ENCODE measurements at places on chromosomes 11 and 22.

GRCh38 chr11:76102802-76103201 is 103.5 kb downstream of the WNT11 start:
- H3K27me3 ChIP-seq = no peaks in the 10 kb centered on the region
- H3K4me1 ChIP-seq = no peaks in the 10 kb centered on the region
- no peak overlapping the region for H3K27ac ChIP-seq
- DNase-seq = no peak
- no peaks in the 10 kb centered on the region for H3K36me3 ChIP-seq

DNA sequence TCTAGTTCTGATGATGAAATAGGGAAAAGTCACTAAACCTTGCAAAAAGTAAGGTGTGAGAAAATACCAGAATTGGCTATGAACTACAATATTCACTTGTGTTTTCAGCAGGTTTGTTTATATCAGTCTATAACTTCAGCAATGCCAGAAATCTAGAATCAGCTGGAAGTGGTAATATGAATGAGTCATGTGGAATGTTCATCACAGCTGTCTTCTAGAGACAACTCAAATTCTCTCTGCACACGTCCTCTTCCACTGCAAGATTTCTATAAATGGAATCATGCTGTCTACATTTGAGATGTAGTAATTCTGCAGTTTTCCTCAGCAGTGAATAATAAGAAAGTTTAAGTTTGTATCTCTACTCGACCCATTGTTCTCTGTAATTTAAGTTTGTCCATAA is 89.9 kb downstream of the OR4A15 start:
- no peak for DNase-seq
- H3K4me1 ChIP-seq = no peaks in the 10 kb centered on the region
- H3K4me3 ChIP-seq = no peak overlapping the region
- H3K27ac ChIP-seq = no peak overlapping the region
- no peaks in the 10 kb centered on the region for H3K27me3 ChIP-seq

- H3K4me3 ChIP-seq = no peak overlapping the region
- H3K4me1 ChIP-seq = no peaks in the 10 kb centered on the region
- H3K27ac ChIP-seq = no peak overlapping the region
- peaks cover 6% of the 10 kb centered on the region for H3K36me3 ChIP-seq
- no peak for DNase-seq
- H3K27me3 ChIP-seq = no peaks in the 10 kb centered on the region
Observed at GRCh38 chr11:125233736-125234275, 69.3 kb downstream of the PKNOX2 start.

DNA sequence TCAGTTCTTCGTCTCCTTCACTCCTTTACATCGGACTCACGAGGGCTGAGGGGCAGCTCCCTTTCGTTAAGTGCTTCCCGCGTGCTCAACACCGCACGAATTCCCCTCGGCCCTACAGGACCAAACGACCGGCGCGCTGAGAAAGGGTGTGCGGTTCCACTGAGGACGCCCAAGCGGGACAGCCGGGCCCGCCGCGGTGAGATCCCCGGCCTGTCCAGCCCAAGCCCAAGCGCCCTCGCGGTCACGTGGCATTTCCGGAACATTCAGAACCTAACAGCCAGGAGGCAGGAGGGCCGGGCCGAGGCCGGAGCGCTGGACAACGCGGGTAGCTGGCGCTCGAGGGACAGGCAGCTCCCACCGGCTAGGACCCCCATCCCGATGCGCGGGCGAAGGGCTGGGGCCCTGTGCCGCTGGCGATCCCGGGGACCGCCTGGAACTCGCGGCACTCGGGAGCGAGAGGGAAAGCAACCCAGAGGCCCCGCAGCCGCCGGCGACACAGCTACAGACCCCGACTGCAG is 737 bp upstream of the STIP1 start:
- peak overlapping the region; percentile 61 for H3K4me3 ChIP-seq
- no peaks in the 10 kb centered on the region for H3K36me3 ChIP-seq
- H3K27me3 ChIP-seq = no peaks in the 10 kb centered on the region
- DNase-seq = peak; percentile 97
- H3K4me1 ChIP-seq = peaks cover 40% of the 10 kb centered on the region
- H3K27ac ChIP-seq = peak overlapping the region; percentile 89

GRCh38 chr11:65419460-65419771 is 3.2 kb upstream of the NEAT1 start:
- peak overlapping the region; percentile 56 for H3K4me3 ChIP-seq
- DNase-seq = no peak
- H3K36me3 ChIP-seq = peaks cover 8% of the 10 kb centered on the region

DNA sequence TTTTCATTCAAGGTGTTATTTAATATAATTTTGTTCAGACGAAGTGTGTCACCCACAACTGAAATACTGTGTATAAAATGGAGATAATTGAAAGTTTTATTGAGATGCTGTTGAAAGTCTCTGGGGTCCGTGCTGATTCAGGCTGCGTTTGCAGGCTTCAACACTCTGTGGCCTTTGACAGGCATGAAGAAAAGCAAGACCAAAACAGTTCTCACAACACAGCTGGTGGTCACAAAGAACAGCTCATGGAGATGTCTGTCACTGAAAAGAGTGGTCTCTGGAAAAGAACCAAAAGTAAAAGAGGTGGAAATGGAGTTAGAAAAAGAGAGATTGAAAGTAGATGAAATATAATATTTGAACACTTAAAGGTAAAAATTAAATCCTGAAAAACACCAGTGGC is 9.8 kb upstream of the MPPED2 start:
- no peak overlapping the region for H3K4me3 ChIP-seq
- H3K36me3 ChIP-seq = no peaks in the 10 kb centered on the region
- DNase-seq = no peak
- H3K4me1 ChIP-seq = no peaks in the 10 kb centered on the region
- H3K27ac ChIP-seq = no peak overlapping the region

DNA sequence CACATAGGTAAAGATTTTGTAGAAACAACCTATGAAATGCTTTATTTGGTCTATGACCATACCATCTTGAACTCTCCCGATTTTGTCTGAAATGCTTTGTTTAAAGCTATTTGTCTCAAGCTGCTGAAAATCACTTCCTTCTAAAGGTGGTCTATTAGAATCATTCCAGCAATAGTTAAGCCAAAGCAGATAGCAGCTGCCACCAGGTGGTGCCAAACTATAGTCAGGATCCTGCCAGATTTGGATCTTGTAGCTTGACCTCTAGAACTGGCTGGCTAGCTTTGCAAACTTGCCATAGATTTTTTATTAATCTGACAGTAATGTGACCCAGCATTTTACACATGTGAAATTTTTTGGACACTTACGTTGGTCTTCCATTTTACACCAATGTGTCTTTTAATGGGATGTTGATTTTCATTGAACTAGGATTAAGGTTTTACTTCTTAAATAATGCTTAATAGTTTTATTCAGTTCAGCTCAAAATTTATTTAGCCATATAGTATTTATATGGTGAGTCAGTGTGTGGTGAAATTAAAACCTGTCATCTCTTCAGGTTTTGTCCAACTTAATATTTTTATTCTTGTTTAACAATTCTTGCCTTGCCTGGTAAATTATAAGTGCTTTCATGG is 19.7 kb downstream of the CTR9 start:
- H3K27me3 ChIP-seq = no peaks in the 10 kb centered on the region
- no peaks in the 10 kb centered on the region for H3K4me1 ChIP-seq
- H3K36me3 ChIP-seq = peaks cover 56% of the 10 kb centered on the region
- no peak overlapping the region for H3K4me3 ChIP-seq

- no peaks in the 10 kb centered on the region for H3K36me3 ChIP-seq
- no peaks in the 10 kb centered on the region for H3K4me1 ChIP-seq
- no peak for DNase-seq
- H3K27ac ChIP-seq = no peak overlapping the region
- H3K27me3 ChIP-seq = no peaks in the 10 kb centered on the region
- H3K4me3 ChIP-seq = no peak overlapping the region
Observed at GRCh38 chr11:8107642-8108041, 26.6 kb downstream of the TUB start.

GRCh38 chr22:45804986-45805325 is 133.3 kb downstream of the ATXN10 start:
- no peaks in the 10 kb centered on the region for H3K4me1 ChIP-seq
- H3K27ac ChIP-seq = no peak overlapping the region
- DNase-seq = no peak
- no peak overlapping the region for H3K4me3 ChIP-seq
- no peaks in the 10 kb centered on the region for H3K27me3 ChIP-seq
- no peaks in the 10 kb centered on the region for H3K36me3 ChIP-seq

- H3K4me1 ChIP-seq = no peaks in the 10 kb centered on the region
- peaks cover 70% of the 10 kb centered on the region for H3K36me3 ChIP-seq
- H3K27me3 ChIP-seq = no peaks in the 10 kb centered on the region
Observed at GRCh38 chr11:65404638-65405339, 17.8 kb upstream of the NEAT1 start.

- peak; percentile 30 for DNase-seq
- H3K27ac ChIP-seq = peak overlapping the region; percentile 16
- no peaks in the 10 kb centered on the region for H3K4me1 ChIP-seq
- H3K27me3 ChIP-seq = no peaks in the 10 kb centered on the region
Observed at GRCh38 chr11:1153951-1154493, 3.7 kb upstream of the MUC5AC start.

- H3K27me3 ChIP-seq = no peaks in the 10 kb centered on the region
- no peaks in the 10 kb centered on the region for H3K4me1 ChIP-seq
- no peak for DNase-seq
- H3K4me3 ChIP-seq = no peak overlapping the region
- no peaks in the 10 kb centered on the region for H3K36me3 ChIP-seq
Observed at GRCh38 chr22:48500471-48501230, 1327.0 kb downstream of the BRD1 start.

DNA sequence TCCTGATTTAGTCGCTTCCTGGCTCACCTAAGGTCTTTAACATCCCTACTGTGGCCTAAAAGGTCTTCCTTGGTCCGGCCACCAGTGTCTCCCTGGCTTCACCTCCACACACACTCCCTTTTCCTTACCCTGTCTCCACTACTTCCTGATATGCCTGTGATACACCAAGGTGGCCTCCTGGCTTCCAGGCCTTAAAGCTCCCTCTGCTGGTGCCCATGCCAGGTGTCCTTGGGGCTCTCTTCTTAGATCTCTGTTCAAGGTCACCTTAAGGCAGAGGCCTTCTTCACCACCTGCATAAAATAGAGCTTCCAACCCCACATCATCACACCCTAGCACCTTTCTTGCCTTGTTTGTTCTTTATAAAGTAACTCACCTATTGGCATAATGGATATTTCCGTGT is 787.7 kb downstream of the NTM start:
- no peak overlapping the region for H3K4me3 ChIP-seq
- no peak overlapping the region for H3K27ac ChIP-seq
- H3K4me1 ChIP-seq = no peaks in the 10 kb centered on the region
- DNase-seq = no peak

- no peak overlapping the region for H3K4me3 ChIP-seq
- H3K36me3 ChIP-seq = no peaks in the 10 kb centered on the region
- DNase-seq = no peak
- peaks cover 4% of the 10 kb centered on the region for H3K4me1 ChIP-seq
- no peak overlapping the region for H3K27ac ChIP-seq
Observed at GRCh38 chr22:45312856-45313255, 3.1 kb downstream of the FAM118A start.

DNA sequence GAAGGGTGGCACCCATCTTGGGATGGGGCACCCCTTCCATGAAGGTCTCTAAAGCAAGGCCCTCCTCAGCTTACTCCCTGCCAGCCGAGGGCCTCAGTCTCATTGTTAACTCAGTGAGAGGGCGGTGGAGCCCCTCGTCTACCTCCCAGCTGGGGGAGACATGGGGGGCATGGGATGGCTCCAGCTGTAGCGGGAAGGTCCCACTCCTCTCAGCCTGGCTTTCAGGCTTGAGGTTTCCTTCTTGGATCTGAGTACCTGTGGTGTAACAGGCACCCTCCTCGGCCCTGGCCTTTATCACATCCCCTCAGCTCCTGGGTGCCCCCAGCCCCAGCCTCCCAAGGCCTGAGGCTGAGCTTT is 2.0 kb downstream of the MIF start:
- DNase-seq = no peak
- H3K27me3 ChIP-seq = no peaks in the 10 kb centered on the region
- no peak overlapping the region for H3K27ac ChIP-seq
- H3K4me1 ChIP-seq = peaks cover 16% of the 10 kb centered on the region
- H3K36me3 ChIP-seq = peaks cover 15% of the 10 kb centered on the region
- no peak overlapping the region for H3K4me3 ChIP-seq

DNA sequence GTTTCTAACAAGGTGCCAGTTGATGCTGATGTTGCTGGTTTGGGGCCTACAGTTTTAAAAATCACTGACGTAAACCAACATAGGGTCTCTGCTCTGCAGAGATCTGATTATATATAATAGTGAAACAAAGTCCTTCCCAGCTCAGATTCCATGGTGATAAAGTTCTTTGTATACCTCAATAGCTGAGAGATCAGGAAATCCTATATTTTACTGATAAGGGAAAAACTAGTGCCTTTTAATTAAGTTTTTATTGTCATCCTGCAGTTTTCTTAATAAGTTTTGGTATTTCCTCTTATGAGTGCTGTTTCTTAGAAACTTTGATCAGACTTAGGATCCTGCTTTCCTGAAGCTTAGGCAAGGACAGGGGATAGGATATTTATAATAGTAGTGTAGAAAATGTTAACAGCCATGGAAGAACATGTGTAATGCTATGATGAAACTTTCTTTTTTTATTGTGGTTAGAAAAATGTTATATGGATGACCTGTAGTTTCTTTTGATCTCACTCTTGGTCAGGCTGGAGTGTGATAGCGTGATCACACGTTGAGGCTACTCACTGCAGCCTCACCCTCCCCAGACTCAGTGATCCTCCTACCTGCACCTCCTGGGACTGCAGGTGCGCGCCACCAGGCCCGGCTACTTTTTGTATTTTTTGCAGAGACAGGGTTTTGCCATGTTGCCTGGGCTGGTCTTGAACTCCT is 14.1 kb downstream of the CAPRIN1 start:
- no peak for DNase-seq
- no peaks in the 10 kb centered on the region for H3K27me3 ChIP-seq
- no peaks in the 10 kb centered on the region for H3K4me1 ChIP-seq
- H3K4me3 ChIP-seq = no peak overlapping the region
- H3K36me3 ChIP-seq = no peaks in the 10 kb centered on the region

DNA sequence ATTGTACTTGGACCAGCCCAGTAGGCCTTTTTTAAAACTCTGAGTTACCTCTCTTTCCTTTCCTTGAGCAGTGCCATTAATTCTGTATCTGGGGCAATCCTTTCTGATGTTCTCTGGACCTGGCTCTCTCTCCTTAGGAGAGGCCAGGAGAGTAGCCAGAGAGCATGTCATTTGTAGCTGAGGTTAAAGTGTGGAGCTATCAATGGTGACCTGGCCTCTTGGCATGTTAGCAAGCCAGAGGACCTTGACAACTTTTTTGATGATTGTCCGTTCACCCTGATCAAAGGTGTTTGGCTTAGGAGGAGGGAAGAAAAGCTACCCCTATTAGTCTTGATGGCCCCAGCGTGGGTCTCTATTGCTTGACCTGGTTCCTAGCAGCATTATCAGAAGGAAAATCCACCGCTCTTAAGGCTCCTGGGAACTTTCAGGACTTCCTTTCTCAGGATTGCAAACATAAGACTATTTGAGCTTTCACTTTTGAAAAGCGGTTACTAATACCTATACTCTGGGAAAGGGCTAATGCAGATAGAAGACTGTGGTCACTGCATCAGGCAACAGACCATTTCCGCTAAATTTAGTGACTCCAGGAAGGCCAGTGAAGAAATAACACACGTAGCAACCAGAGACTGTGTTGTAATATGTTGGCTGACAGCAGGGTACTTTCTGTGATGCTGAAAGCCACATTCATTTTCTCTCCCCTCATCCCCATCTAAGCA is 18.2 kb downstream of the LIMK2 start:
- H3K27me3 ChIP-seq = no peaks in the 10 kb centered on the region
- H3K27ac ChIP-seq = peak overlapping the region; percentile 80
- peak; percentile 80 for DNase-seq

- H3K36me3 ChIP-seq = no peaks in the 10 kb centered on the region
- no peaks in the 10 kb centered on the region for H3K27me3 ChIP-seq
- H3K4me1 ChIP-seq = peaks cover 11% of the 10 kb centered on the region
- no peak overlapping the region for H3K4me3 ChIP-seq
Observed at GRCh38 chr22:42920101-42920820, 63.2 kb upstream of the ARFGAP3 start.
